Daoy (cell line): ENCODE measurements at places on chromosomes 16 and 17. TPM values are rescaled to one million over a fixed set of nuclear protein-coding genes. Genes with fewer than 3 reads are reported as not detected.

Gene AARSD1
- total RNA-seq = 21.1 and 25.7 TPM in 2 replicates

DNA sequence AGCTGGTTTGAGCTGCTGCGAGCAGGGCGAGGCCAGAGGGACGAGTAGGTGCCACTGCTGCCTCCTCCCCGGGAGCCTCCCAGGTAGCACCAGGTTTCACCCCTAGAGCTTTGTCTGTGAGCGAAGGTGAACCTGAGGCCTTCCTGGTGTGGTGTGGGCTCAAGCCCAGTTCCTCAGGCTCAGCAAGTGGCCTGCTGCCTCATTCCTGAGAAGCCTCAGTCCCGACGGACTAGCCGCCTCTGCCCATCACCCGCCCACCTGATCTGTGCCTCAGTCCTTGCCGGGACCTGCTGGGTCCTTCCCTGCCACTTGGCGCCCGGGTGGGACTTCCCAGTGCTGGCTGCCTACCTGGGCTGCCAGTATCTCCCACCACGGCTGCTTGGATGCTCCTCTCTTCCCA lies 1.7 kb downstream of the NLRC3 start:
- no peak for DNase-seq

DNA sequence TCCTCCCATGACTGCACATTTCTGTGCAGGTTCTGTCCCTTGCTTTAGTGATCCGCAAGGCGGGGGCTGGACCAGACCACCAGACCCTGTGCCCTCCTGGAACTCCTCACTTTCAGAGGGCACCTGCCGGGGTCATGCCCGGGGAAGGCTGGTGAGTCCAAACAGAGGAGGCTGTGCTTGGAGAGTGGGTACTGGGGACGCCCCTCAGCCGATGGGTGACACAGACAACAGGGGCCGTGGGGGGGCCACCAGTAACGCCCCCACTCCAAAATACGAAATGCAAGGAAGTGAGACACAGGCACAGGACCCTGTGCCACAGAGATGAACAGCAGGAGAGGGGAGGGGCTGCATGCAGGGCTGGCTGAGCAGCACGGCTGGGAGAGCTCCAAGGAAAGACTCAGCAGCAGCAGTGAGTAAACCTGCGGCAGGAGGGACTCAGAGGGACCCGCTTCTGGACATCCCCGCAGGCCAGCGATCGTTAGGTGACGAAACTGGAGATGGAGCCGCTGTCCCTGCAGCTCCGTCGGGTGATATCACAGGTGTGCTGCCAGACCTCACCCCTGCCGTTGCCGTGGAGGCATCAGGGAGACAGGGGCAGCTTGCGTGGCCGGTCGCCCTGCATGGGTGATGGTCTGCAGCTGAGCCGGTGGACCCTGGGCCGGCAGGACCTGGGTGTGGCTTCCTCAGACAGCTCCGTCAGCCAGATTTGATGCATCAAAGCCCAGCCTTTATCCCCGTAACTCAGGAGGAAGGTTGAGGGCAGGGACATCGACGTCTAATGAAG lies 71.2 kb upstream of the GNG13 start:
- DNase-seq = no peak

- DNase-seq = no peak
These were observed 46.3 kb downstream of the CYB5D2 start for GRCh38 chr17:4189280-4189679.

GRCh38 chr16:27311897-27312303 lies 1.9 kb upstream of the IL4R start:
- no peak for DNase-seq

Gene NAT9
- 30.0 and 31.1 TPM in 2 replicates for total RNA-seq

GRCh38 chr17:29115961-29116803 lies 64.0 kb downstream of the MYO18A start:
- peak; percentile 70 for DNase-seq

- DNase-seq = no peak
These were observed 53.6 kb upstream of the ZC3H18 start for GRCh38 chr16:88516601-88517061.

Gene TEX14
- total RNA-seq = not detected in 2 replicates

GRCh38 chr17:69082696-69083095 lies 22.0 kb upstream of the ABCA9 start:
- no peak for DNase-seq

GRCh38 chr16:85027958-85028684 lies 526 bp downstream of the KIAA0513 start:
- no peak for DNase-seq

DNA sequence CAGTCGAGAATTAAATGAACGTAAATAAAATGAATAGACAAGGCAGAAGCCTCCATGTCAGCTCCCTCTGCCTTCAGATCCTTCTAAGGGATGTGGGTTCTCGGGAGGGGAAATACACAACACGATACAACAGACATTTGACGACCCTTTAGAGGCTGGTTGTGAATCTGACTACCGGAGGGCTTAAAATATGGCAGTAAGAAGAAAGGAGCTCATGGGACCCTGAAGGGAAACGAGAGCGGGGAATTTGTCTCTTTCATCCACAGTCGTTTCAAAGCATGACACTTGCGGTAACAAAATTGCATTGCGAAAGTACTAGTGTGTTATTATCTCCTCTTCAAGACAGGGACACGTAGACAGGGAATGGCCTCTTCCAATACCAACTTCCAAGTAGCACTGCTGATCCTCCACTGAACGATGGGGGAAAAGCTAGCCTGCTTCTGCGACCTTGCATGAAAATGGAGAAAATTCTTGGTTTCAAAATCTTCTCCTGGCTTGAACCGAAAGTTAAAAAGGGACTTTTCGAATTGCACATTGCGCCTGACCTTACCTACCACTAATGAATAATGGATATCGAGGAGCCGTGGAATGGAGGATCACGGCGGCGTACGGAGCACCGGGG lies 1.2 kb upstream of the TNRC6C start:
- peak; percentile 23 for DNase-seq

DNA sequence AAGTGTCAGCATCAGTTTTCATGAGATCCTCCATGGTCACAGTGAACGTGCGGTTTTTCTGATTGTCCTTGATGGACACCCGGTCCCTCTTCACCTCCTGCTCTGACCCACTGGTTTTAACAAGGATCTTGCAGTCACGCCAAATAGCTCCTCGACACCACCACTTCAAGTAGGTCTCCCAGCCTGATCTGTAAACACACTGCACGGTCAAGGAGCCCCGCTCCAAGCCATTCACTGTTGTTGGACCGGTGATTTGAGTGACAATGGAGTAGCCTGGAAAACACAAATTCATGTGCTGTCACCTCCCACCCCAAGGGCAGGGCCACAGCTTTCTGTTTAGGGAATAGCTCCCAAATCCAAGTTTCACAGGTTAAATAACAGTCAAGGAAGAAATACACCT lies 8.2 kb downstream of the CD300LF start:
- DNase-seq = no peak

- no peak for DNase-seq
These were observed 59.9 kb downstream of the TAOK1 start for GRCh38 chr17:29449865-29450671.

DNA sequence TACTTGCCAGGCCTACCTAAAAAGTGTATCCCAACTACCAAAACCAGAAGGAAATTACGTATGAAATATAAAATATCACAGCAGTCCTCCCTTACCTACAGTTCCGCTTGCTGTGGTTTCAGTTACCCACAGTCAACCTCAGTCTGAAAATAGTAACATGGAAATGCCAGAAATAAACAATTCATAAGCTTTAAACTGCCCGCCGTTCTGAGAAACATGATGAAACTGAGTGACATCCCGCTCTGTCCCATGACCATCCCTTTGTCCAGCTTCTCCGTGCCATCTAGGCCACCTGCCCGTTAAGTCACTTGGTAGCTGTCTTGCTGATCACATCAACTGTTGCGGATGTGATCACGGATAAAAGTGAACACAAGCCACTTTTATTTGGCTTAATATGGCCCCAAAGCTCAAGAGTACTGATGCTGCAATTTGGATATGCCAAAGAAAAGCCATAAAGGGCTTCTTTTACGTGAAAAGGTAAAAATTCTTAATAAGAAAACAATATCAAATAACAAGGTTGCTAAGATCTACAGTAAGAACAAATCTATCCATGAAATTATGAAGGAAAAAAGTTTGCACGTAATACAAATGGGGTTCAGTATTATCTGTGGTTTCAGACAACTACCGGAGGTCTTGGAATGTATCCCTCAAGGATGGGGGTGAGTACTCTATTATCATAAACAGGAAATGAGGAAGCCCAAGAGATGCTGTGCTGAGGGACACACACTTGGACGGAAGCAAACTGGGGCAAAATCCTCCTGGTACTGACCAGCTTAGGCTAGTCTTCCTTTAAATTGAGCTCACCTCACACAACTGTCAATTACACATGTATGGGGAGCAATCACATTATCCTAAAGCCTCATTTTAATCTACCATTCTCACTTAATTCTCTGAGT lies 8.2 kb downstream of the USP22 start:
- no peak for DNase-seq

DNA sequence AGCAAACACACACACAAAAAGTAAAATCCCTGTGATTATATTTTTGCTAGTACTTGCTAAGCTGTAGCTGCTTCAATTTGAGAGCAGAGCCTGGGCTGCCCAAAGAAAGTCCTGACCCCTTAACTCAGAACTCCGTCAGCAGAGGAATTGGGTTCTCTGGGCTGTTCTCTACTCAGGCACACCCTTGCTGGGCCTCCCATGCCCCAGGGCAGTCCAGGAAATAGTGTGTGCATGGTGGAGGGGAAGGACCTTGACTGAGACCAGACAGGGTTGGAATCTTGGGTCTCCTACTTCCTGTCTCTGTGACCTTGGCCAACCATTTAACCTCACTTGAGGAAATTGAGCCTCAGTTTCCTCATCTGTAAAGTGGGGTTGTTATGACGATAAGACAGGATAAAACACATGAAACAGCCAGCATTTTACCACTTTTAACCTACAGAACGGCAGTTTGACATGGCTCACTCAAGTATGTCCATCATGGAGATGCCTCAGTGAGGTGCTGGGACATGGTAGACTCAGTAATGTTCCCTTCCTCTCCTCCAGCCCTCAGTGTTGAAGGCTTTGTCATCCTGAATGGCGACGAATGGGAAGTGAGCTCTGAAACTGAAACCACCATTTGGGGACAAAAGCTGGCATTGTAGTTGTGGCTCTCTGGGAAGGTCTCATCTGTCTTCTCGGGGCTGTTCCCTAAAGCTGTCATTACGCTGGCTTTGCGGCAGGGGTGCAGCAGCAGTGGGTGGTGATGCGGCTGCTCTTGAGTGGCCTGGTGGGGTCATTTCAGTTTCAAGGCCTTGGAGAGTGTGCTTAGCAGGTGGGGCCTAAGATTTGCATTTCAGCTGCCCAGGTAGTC lies 74.9 kb downstream of the CMIP start:
- peak; percentile 17 for DNase-seq

Gene CACNG5
- total RNA-seq = not detected in 2 replicates

- no peak for DNase-seq
These were observed 684 bp downstream of the ZFP90 start for GRCh38 chr16:68539711-68540239.

Gene LRRC37A
- total RNA-seq = 0.11 and 0.86 TPM in 2 replicates

DNA sequence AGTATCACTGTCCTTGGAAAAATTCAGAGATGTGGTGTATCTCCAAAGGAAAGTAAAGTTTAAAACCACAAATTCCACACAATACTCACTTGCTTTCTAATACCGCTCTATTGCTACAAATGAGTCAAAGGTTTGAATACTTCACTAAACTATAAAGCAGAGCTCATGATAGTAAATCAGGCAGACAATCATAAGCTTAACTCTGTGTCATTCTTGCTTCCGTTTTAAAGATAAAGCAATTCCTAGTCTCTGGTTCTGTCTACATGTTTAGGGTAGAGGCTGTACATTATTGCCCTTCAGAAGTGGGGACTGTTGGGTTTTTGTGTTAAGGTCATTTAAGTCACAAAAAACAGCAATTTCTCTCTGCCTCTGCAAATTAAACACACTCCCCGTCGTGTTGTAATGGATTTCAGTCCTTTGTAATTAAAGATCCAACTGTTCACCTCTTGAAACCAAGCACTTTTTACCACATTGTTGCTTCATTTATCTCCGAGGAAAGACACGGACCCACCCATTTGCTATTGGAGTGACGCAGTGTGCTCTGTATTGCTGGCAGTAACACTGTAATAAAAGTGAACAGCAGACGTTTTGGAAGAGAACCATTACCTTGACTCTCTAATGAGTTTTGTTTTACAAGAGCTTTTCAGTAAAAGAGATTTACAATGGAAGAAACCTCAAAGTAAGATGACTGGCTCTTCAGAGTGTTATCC lies 83.1 kb upstream of the CNTNAP4 start:
- peak; percentile 27 for DNase-seq
